SK-N-SH (cell line): ENCODE measurements at places on chromosomes 12 and 14. TPM values are rescaled to one million over a fixed set of nuclear protein-coding genes. Genes with fewer than 3 reads are reported as not detected.

DNA sequence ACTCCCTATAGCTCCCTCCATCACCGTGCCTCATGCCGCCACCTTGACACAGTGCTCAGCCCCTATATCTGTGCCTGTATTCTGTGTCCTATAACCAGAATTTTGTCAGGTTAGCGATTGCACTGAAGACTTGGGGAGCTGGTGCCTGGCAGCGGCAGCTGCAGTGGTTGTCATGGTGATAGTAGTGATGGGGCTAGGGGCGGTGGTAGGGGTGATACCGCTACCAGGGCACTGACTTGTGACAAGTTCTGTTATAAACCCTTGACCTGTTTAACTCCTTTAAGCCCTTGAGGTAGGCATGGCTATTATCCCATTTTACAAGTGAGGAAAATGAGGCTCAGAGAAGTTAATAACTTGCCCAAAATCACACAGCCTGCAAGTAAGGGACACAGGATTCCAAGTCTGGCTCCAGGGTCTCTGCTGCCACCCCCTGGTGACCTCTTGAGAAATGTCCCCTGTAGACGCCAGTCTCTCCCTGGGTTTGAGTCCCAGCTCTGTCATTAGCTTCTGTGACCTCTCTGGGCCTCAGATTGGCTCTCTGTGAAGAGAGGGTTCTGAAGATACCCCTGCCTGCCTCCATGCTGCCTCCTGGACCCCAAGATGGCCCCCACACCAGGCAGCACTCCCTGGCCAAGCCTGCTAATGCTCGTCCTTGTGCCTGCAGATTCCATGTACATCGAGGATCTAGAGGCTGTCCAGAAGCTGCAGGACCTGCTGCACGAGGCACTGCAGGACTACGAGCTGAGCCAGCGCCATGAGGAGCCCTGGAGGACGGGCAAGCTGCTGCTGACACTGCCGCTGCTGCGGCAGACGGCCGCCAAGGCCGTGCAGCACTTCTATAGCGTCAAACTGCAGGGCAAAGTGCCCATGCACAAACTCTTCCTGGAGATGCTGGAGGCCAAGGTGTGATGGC, 121.9 kb downstream of the ESRRB start:
- peak; percentile 76 for DNase-seq

GRCh38 chr12:46071335-46071734, 81.0 kb upstream of the SCAF11 start:
- DNase-seq = no peak

DNA sequence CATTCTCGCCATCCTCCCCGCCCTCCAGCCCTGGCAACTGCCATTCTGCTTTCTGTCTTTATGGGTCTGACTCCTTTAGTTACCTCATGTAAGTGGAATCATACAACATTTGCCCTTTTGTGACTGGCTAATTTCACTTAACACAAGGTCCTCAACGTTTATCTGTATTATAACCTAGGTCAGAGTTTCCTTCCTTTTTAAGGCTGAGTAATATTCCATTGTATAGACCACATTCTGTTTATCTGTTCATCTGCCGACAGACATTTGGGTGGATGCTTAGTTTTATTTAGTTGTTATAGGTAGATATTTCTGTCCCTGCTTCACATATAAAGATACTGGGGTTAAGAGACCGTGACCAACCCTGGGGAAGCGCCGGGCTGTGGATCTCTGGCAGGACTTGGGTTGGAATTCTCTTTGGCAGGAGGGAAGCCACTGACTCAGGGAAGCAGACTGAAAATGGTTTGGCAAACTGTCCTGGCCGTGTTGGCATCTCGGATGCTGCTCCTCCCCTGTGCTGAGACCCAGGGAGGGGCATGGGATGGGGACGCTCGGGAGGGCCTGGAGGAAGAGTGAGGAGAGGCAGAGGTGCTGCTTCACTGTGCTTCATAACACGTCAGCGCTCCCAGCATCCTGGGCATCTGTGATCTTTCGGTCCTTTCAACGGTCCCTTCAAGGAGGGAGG, 38.9 kb downstream of the TEAD4 start:
- no peak for DNase-seq

The B4GALNT3 gene
- 0.34 and 0.53 TPM in 2 replicates for polyA plus RNA-seq

The ART4 gene
- not detected in 2 replicates for polyA plus RNA-seq

The TAS2R31 gene
- polyA plus RNA-seq = 0.16 and 0.39 TPM in 2 replicates
